ENCODE measurements at places on chromosomes 2 and 18.
A peak's percentile ranks its signal among the peaks of the same experiment; 100 is the strongest.

GRCh38 chr2:126979039-126980003 lies 80.6 kb downstream of the TEX51 start:
- DNase-seq: no peak

DNA sequence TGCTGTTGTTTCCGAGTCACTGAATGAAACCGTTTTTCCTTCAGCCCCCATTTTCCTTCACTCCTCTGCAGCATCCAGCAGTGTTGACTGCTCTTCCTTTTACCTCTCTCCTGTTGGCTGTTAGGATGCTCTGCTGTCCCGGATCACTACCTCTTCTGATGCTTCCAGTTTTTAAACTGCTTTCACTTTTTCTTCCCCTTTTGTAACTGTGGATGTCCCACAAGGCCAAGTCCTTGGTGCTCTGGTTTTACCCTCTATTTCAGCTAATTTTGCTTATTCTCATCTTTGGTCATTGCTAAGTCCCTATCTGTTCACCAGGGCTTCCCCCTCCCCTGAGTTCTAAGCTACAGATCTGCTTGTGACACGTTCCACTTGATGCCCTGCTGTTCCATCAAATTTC lies 39.4 kb upstream of the MAP4K3 start:
- no peak for DNase-seq

DNA sequence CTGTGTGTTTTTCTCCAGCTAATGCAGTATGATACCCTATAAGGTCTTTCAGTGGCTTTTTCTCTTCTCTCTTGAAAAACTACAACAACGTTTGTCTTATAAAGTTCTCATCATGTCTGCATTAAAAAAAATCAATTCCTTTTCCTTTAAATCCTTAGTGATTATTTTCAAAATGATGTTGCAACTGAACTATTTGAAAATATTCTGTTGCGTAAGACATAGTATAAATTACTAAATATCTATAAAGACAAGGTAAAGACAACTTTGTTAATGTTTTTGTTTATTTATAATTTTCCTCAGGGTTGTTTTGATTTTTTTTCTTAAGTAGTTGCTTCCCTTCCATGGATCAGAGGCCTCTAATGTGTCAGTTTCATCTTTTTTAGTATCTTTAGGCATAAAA lies 21.2 kb downstream of the PARD3B start:
- DNase-seq: no peak

- DNase-seq: peak; percentile 71
Measured at GRCh38 chr18:5456577-5457461, 87.0 kb downstream of the EPB41L3 start.

GRCh38 chr18:58842978-58843687 lies 21.5 kb upstream of the ZNF532 start:
- peak; percentile 76 for DNase-seq

DNA sequence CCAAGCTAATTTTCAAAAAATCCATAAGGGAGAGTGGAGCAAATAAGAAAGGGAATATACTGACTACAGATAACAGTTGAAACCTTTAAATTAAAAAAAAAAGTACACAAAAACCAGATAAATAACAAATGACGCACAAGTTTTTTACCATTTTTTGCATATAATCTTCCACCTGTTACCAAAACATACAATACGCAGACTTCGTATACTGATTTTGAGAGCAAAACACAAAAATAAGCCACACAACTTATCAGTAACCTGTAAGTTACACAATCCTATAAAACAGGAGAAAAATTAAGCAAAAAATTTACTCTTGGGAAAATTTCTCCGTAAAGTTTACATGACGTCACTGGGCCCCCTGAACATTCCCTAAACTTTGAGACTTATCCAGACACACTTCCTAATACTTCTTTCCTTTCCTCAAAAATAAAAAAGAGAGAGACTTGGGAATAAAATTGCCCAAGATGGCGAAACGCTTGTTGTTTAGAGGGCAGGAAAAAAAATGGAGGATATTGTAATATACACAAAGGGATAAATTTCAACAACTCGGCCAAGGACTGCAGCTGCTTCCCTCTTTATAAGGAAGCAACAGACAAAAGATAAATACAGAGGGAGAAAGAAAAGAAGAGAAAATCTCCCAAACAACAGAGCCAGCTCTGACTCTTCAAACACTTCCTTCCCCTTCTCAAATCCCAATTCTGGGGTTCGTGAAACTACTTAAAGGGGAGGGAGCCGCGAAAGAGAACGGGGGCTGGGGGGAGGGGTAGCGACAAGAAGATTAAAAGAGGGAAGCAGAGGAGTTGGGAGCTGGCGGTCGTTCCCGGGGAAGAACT lies 1.6 kb downstream of the BAZ2B start:
- no peak for DNase-seq

- DNase-seq: no peak
Measured at GRCh38 chr18:11740461-11740860, 51.4 kb downstream of the GNAL start.
